Activated T-helper 2 cell treated with anti-CD3 and anti-CD28 coated beads, Interferon-gamma antibody, Interleukin-2, Interleukin-4, amounts not matched to agents 10 μg/mL and 5 μg/mL and 100 μg/mL, durations not matched to agents 14 hours and 24 hours and 36 hours (primary cell): ENCODE measurements at places on chromosomes 5 and 9. TPM values are rescaled to one million over a fixed set of nuclear protein-coding genes. Genes with fewer than 3 reads are reported as not detected.

DNA sequence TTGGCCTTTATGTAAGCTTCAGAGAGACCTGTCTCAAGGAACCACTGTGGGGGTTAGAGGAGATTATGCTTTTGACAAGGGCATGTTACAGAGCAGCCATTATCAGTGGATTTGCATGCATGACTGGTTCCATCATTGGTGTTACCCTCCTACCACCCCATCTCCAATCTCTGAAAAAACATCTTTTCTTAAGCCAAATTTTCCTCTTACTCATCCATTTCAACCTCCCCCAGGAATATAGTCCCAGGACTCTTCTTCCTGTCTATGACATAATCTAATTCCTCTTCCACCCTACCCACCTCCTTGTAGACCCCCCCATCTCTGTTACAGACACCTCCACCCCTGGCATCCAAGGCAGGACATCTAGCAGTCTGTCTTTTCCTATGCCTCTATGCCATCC is 33.1 kb upstream of the ADRB2 start:
- DNase-seq, result no peak

- DNase-seq, result no peak
Measured at GRCh38 chr5:16721151-16722096, 104.6 kb upstream of the RETREG1 start.

- no peak for DNase-seq
Measured at GRCh38 chr5:124724357-124725039, 21.9 kb downstream of the ZNF608 start.

- no peak for DNase-seq
Measured at GRCh38 chr9:20376731-20377375, 245.4 kb downstream of the MLLT3 start.

DNA sequence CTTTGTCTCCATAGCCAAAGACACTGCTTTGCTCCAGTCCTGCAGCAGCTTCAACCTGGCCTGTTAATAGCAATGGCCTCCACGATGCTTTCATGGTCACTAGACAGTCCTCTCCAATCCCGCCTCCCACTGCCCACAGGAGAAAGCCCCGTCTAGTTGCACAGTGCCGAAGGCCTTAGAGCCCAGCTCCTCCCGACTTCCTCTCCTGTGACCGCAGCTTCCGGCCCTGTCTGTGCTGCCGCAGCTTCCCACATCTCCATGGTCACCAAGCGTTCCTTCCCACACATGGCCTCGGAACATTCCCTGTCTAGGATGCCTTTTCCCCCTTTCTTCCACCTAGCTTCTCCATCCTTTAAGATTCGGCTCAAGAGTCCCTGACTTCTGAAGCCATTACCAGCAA is 23.4 kb downstream of the PCA3 start:
- DNase-seq, result no peak

GRCh38 chr9:84293001-84293798 is 47.4 kb downstream of the SLC28A3 start:
- DNase-seq, result peak; percentile 16

IL4 gene
- 21.6 and 25.8 TPM in 2 replicates for total RNA-seq

DNA sequence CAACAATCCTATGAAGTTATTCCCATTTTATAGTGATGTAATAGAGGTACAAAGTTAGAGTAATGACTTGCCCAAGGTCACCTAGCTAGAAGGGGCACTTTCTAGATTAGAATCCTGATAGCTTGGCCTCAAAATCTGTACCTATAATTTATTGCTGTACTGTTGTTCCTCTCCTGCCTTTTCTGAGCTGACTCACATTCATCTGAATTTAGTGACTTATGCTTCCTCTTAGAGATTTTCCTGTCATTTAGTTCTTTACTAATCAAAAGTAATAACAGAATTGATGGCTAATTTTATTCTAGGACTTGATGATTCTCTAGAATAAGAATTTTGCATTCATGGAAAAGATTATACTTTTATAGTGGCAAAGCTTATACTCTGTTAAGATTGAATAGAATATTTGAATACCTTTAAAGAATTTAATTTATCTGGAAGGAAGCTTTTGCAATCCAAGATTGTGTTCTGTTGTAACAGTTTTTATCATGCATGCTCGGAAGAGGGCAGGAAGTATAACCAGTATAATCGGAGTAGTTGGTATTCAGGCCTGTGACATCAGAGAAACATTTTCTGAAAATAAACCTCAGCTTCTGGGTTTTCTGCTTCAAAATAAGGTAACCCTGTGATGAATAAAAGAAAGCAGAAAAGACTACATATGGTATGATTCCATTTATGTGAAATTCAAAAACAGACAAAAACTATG is 21.3 kb downstream of the CYSTM1 start:
- no peak for DNase-seq

DNA sequence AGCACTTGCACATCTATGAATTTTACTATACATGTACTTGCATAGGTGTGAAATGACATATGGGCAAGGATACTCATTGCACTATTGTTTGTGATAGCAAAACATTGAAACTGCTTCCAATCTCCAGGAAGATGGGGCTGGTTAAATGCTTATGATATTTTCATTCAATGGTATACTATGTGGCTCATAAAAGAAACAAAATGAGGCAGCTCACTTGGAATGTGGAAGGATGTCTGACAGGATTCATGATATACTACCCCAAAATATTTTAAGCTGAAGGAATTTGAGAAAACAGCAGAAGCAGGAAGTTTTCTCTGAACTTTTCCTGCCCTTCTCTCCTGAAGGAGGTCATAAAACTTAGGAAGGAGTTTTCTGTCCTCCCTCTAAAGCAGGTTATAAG is 99.6 kb upstream of the CAST start:
- DNase-seq, result no peak

DNA sequence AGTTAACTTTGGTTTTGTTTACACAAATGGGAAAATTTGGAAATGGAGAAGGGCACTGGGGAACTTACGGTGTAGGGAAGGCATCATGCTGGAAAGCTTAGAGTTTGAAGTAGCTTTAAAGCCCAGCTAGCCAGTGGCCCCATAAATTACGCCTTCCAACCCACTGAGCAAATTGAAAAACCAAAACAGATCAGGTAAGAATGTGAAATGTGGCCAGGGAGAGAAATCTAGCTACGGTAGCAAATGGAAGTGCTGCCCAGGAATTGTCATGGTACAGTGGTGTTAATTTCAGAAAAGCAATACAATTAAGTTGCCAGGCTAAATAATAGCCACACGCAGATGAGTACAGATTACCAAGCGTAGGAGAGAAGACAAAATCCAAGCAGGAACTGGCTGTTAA is 654.8 kb downstream of the PRELID2 start:
- no peak for DNase-seq

- no peak for DNase-seq
Measured at GRCh38 chr5:178428341-178429155, 161.6 kb downstream of the COL23A1 start.

DNA sequence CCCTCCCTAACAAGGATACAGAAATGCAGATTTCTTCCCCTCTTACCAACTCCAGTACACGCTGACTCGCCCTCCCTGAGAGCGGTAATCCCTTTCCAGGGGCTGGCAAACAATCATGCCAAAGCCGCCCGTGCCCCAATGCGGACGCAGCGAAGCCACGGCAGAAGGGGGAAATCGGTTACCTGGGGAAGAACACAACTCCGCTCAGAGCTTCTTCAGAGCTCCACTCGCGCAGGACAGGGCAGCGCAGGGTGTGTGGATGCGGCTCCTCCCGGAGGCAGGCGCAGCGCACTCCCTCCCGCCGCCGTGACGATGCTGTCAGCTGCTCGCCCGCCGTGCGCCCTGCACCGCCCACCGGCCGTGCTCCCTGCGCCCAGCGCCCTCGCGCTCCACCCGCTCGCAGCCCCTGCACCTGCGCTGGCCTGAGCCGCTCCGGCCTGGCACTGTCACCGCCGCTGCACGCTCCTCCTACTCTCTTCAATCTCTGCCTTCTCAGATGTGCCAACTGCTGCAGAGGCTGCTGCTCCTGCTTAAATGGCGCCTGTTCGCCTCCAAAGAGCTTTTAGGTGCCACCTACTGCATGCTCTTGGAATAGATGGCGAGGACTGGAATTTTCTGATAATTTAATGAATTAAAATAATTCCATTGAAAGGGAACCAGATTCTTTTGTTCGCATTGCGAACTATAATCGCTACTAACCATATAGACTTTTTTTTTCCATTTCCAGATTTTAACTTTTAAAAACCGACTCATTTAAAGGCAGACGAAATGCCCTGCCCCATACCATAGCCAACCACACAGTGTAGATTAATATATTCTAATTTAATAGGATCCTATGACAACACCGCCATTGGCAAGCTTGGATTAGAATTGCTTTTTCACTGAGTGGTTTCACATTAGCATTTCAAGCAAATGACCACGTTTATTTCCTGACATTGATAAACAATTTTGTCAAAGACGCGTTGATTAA is at the start of gene DIRAS2:
TSS of gene DIRAS2 (minus strand) at position 255 of the 970 bp plus-strand sequence. CDS start 28,997 bp downstream, outside the sequence.
- DNase-seq, result no peak

SPINK6 gene
- total RNA-seq, result not detected in 2 replicates

CREB3 gene
- total RNA-seq, result 34.3 and 34.5 TPM in 2 replicates

GRCh38 chr5:61256474-61256873 is 75.6 kb upstream of the ZSWIM6 start:
- DNase-seq, result no peak

GRCh38 chr5:166772770-166773169 is 1518.7 kb upstream of the WWC1 start:
- no peak for DNase-seq

IL9 gene
- 94.0 and 104 TPM in 2 replicates for total RNA-seq

CAVIN4 gene
- 0.23 and 0.34 TPM in 2 replicates for total RNA-seq
